Bone marrow (tissue), 2 donors: ENCODE measurements at places on chromosomes 2 and 18.

GRCh38 chr2:132515010-132515409 is 98.4 kb downstream of the GPR39 start:
- DNase-seq: no peak

- no peak for DNase-seq
Measured at GRCh38 chr2:109387221-109387735, 226.5 kb downstream of the SEPTIN10 start.

GRCh38 chr2:229653531-229653930 is 60.8 kb downstream of the DNER start:
- no peak for DNase-seq

- DNase-seq: no peak
Measured at GRCh38 chr2:7094231-7094741, 177.1 kb downstream of the RNF144A start.

DNA sequence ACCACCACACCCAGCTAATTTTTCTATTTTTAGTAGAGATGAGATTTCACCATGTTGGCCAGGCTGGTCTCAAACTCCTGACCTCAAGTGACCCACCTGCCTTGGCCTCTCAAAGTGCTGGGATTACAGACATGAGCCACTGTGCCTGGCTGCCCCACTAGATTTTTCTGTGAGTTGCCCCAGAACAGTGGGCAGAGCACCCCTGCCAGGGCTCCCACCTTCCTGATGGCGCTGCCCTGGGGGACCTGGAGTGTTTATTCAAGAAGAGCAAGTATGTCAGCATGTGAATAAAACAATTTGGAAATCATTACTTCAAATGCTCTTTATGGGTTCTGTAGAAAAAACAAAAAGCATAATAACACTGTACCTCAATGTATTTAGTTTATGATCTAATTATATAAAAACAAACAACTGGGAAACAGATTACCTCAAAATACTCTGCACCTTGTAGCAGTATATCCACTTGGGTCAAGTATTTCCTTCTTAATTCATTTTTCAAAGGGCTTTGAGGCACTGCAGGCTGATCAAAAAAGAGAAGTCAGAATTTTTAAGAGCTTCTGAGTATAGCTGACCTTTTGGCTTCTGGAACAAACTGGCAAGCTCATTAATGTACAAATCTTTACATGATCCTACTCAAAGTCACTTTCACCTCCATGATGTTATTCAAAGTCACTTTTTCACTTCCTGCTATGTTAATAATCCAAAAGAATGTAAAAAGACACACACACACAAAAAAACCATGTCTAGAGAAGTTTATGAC is 8.9 kb downstream of the HJURP start:
- no peak for DNase-seq

DNA sequence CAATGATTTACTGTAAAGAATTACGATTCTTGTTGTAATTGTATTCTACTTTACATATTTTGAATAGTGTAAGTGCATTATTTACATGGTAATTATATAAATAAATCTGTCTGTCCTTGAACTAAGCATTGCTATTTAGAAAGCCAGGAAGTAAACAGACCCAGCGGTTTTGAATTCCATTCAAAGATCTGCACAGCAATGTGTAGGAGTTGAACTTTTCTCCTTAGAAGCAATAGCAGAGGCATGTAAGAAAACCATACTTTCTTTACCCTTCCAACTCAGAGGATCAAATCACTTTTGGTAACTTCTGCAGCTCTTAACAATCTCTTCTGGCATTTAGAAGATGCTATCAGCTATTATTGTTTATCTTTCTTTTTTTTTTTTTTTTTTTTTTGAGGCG is 109.2 kb upstream of the VRK2 start:
- DNase-seq: no peak

DNA sequence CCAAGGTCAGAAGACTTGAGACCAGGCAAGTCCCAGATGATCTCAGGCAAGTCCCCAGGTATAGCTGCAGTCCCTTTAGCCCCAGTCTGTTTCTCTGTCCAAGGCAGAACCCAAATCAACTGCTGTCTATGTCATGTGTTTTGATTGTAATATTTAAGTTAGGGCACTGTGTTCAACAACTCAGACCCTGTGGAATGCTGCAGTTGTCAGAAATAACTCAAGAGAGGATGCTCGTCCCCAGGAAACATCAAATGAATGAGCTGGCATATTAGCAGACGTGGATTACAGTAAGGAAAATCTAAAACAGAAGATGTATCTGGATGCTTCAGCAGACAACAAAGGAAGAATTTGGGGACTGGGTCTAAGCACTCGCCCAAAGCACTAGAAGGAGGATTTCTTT is 70.1 kb downstream of the BCL11A start:
- no peak for DNase-seq

DNA sequence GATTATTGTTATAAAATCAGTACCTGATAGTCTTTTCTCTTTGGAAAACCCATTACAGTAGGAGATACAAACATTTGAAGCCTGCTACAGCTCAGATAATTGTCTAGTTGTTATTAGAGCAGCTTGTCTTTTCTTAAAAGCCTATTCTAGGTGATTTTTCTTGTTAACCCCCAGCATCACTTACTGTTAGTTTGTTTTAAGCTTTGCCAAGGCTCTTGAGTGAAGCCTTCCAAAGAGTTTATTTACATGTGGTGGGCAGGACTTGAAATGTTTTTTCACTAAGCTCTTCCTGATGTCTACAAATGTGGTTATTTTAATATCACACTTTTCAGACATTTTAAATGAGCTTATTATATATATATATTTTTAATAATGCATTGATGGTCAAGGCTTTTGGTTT is 791.3 kb downstream of the PLCL1 start:
- no peak for DNase-seq
